Activated CD8-positive, alpha-beta T cell treated with anti-CD3 and anti-CD28 coated beads for 36 hours (primary cell): ENCODE measurements at places on chromosomes 3 and 15. TPM values are rescaled to one million over a fixed set of nuclear protein-coding genes. Genes with fewer than 3 reads are reported as not detected.

- peak; percentile 3 for DNase-seq
These were observed 39.3 kb upstream of the PTPRG start for GRCh38 chr3:61522060-61522459.

- no peak for DNase-seq
These were observed 5.6 kb upstream of the TMEM45A start for GRCh38 chr3:100486808-100487207.

GRCh38 chr3:151290673-151291072 lies 12.3 kb upstream of the P2RY14 start:
- DNase-seq = no peak

GRCh38 chr15:96330064-96330449 lies 443 bp upstream of the NR2F2 start:
- DNase-seq = no peak

GRCh38 chr15:71780115-71780976 lies 30.0 kb upstream of the NR2E3 start:
- DNase-seq = peak; percentile 46

GRCh38 chr15:101088271-101088670 lies 163.6 kb downstream of the CHSY1 start:
- DNase-seq = no peak

DNA sequence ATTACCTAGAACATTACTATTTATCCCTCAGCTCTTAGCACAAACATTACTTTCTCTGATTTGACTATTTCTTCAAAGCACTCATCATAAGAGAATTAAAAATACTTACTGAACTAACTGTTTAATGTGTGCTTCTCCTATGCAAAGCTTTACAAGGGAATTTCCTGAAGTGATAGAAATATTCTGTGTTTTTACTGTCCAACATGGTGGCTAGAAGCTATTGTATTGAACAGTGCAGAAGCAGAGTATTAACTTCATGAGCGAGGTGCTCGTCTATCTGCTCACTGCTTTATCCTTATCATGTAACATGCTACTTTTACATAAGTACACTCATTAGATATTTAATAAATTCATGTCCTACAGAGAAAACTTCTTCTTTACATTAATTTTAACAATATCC lies 239.1 kb downstream of the ISL2 start:
- DNase-seq = no peak

DNA sequence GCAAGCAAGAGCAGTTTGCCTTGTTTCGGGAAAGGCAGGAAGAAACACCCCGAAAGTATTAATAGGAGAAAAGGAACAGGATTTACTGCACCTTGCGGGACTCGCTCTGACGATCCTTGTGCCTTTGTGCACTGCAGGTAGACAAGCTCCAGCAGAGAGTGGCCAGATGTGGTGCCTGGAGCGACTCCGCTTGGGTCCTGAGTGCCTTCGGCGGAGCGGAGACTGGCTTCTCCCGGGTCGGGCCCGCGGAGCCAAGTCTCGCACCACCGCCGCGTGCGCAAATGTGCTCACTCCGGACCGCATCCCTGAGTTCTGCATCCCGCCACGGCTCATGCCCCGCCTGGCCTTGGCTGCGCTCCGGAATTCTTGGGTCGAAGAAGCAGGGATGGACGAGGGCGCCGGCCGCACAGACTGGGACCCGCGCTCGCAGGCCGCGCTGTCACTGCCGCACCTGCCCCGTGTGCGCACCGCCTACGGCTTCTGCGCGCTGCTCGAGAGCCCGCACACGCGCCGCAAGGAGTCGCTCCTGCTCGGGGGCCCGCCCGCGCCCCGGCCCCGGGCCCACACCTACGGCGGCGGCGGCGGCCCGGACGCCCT lies 769 bp downstream of the C2CD4A start:
- DNase-seq = peak; percentile 32

DNA sequence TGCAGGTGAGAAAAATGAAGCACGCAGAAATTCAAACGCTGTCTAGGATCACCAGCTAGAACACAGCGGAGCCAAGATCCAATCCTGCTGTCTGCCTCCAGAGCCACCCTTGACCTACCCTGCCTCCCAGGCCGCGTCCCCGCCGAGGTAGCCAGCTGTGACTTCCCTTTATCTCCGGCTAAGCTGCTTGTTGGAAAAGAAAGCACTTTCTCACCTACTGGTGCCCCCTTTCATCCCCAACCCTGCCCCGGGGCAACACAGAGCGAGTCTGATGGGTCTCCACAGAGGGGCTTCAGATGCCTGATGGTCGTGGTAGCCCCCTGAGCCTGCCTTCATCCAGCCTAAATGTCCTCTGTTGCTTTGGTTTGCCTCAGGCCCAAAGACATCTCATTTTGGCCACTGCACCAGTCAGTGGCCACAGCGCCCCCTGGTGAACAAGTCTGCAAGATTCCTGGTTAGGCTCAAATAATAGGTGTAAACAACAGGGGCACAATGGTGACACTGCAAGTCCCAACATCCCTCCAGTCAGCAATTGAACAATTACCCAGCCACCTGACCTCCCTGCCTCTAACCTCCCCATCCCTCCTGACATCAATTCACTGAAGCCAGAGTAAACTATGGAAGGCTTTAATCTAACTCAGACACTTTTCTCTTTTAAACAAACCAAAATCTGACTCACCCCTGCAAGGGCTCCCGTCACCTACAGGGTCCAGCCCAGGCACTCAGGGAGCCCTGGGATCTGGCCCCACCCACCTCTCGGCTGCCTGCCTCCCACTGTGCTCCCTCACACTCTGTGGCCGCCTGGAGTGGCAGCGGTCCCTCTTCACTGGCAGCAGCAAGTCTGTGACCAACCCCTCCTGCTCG lies 27.3 kb upstream of the BCL2L10 start:
- peak; percentile 85 for DNase-seq

DNA sequence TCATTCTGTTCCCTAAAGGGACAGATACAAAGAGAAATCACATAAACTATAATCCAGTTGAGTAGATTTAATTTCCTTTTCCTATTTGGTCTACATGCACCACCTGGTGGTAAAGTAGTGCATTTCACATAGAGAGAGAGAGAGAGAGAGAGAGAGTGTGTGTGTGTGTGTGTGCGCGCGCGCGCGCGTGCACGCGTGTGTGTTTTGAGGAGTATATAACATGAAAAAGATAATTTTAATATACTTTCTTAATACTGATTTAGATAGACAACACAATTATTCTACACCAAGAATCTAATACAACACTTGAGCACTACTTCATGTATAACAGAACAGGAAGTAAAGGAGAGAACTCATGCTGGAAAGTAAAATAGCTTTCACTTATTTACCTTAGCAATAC lies 1.1 kb upstream of the FGF7 start:
- DNase-seq = peak; percentile 45

DNA sequence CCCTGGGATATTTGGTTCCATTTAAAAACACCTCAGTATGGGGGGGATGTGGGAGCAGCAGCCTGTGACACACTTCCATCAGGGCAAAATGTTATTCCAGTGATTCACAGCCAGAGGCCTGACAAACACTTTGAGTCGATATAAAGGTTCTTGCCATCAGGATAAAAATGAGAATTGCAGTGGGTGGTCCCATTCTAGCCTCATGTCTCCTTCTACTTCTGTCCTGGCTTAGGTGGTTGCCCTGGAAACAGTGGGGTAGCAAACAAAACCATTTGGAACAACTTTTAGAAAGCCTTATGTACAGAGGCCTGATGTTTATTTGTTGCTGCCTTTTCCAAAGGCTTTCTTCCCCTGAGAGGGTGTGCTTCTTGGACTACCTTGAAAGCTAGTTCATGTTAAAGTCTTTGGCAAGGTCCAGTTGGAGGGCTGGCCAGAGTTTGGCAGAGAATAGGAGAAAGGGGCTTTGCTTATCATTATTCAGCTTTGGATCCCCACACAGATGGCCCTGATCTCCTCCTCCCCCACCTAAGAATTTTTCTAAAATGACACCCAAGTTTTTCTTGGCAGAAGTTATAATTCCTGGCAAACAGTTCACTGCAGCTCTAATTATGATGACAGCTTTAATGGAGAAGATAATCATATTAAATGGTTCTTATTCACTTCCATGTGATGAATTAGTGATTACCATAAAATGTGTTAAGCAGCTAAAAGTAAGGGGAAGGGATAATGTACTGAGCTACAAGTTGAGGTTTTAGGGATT lies 84.2 kb upstream of the ZNF280D start:
- DNase-seq = no peak

DNA sequence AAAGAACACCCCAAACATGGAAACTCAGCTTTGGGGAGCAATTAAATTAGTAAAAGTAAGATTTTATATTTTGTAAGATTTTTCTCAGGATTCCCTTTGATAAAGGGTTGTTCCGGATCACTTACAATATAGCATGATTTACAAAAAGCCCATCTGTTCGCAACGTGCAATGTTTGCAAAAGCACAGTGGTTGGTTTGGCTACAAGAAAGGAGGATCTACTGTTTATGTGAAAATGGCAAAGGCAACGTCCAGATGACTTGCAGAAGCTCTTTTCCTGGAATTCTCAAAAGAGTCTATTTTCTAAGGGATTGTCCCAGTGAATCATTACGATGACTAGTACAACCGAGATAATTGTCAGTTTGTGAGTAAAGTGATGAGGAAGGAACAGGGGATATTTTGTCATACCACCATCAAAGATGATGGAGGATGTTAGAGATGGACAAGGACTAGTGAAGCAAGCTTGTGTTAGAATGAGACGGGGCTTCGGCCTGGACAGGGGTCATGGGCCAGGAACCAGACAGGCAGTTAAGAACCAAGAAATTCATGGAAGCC lies 71.6 kb downstream of the CRYGS start:
- DNase-seq = no peak

- DNase-seq = peak; percentile 85
These were observed 1.4 kb downstream of the FES start for GRCh38 chr15:90885432-90886290.

DNA sequence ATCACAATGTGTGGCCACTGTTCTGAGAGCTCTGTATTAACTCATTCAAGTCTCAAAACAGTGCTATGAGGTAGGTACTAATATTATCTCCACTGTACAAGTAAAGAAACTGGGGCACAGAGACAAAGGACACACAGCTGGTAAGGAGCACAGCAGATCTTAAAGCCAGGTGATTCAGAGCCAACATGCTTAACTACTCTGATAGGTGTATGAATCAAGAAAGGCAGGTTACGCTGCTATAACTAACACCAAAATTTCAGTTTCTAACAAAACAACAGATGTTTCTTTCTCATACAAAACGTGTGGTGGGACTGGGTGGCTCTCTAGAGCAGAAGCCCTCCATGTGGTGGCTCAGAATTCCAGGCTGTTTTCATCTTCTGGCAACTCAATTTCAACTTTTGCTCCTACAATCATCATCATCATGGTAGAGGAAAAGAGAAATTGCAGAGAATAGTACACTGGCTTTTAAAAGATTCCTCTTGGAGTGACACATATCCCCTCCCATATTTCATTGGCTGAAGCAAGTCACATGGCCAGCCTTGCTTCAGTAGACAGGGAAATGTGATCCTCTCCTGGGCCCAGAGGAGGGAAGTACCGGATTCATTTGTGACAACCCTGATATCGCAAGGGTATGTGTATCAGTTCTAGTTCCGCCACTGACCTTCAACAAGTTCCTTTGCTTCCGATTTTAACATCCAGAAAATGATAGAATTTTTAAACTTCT lies 126.2 kb upstream of the PTX3 start:
- DNase-seq = no peak

GRCh38 chr3:183148056-183148455 lies 14.5 kb downstream of the LAMP3 start:
- no peak for DNase-seq

NR2E3 gene
- total RNA-seq = not detected

SETMAR gene
- 14.6 TPM for total RNA-seq

SH3GL3 gene
- total RNA-seq = not detected

AP3B2 gene
- 0.18 TPM for total RNA-seq

OR5K2 gene
- total RNA-seq = not detected

MAGEL2 gene
- total RNA-seq = not detected

SLC15A2 gene
- 1.7 TPM for total RNA-seq

FAM240A gene
- total RNA-seq = not detected

NOX5 gene
- total RNA-seq = not detected

LDHAL6B gene
- not detected for total RNA-seq

BDH1 gene
- total RNA-seq = 126 TPM

NPAP1 gene
- not detected for total RNA-seq

FAM43A gene
- 3.9 TPM for total RNA-seq
